HepG2 (cell line): ENCODE measurements at places on chromosomes 4 and X. TPM values are rescaled to one million over a fixed set of nuclear protein-coding genes. Genes with fewer than 3 reads are reported as not detected.

The HPGD gene
- 0.13 and 0.36 TPM in 2 replicates for total RNA-seq

The DIAPH2 gene
- 8.3 and 8.5 TPM in 2 replicates for total RNA-seq

The GAGE12F gene
- total RNA-seq, result not detected in 2 replicates

The ACOT9 gene
- 35.1 and 36.9 TPM in 2 replicates for total RNA-seq

The GRIA2 gene
- total RNA-seq, result not detected in 2 replicates
